NCI-H446 treated with DMSO at 0.1 percent for 48 hours (cell line): ENCODE measurements at places on chromosomes 2 and 18.

DNA sequence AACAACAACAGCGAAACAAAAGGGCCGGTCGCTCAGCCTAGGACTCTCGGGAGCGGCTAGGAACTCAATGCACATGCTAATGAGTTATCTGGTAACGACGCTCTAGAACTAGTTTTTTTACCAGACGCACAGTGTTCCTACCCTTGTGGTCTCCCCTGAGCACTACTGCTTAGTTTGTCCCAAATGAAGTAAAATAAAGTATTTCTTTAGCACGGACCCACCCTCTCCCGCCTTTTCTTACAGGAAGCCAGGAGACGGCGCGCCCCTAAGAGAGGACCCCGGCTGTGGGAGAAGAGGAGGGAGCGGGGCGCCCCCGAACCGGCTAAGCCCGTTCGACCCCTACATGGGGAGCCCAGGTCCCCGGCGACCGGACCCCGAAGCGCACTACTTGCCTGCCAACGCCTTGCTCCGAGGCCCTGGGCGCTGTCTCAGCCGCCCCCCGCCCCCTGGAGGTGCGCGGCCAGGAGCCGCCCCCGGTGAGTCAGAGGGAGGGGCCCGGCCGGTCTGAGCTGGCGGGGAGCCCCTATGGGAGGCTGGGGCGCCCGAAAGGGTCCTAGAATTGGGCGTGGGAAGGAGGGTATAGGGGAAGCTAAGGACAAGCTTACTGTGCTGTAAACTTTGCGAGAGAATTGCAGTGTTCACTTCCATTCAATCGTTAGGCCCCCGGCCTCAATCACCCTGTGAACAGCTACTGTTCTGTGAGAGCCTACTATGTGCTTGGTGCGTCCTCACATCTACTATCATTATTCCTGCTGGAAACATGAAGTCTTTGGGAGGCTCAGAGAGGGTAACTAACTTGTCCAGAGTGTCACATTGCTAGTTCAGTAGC lies 3.6 kb upstream of the CAPG start:
- no peak for DNase-seq

- no peak for DNase-seq
Observed at GRCh38 chr2:85713836-85714235, 19.7 kb downstream of the GNLY start.

DNA sequence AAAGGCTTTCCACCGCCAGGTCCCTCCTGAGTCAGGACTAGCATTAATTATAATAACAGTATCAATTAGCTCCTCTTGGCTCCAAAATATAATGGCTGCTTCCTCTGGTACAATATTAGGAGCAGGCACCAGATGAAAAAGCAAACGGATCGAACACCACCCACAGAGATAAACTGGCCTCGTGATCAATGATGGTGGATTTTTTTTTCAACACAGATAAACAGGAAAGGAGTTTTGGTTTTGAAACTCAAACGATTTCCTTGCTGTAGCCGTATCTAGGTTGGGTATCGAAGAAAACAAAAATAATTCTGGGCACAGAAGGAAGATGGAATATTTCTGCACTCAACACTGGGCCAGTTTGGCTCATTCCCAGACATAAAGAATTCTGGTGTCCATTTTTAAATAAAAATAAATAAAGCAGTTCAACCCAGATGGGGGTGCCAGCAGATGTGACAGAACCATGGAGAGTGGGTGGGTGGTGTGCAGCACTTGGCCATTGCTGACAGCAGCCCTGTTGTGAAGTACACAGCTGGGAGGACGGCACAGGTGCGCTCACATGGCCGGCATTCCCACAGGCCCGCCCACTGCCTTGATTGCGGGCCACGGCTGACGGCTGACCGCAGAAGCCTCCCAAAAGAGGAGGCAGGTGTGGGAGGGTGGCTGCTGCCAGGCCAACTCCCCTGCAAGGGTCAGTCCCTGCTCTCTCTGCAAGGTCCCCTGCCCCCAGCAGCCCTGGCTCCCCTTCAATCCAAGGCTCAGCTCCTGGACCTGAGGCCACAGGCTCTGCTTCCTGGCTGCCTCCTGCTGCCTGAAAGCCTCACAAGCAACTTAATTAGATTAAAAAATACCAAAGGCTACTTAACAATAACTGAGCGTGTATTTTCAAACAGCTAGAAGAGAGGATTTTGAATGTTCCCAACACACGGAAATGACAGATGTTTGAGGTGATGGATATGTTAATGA lies 351.9 kb upstream of the ID2 start:
- DNase-seq, result no peak

GRCh38 chr2:32732120-32732519 lies 104.3 kb downstream of the TTC27 start:
- no peak for DNase-seq

- peak; percentile 56 for DNase-seq
Observed at GRCh38 chr2:50529600-50530218, 502.2 kb downstream of the NRXN1 start.

GRCh38 chr18:12851716-12852115 lies 32.3 kb downstream of the PTPN2 start:
- no peak for DNase-seq

- DNase-seq, result no peak
Observed at GRCh38 chr2:45862843-45863242, 211.4 kb downstream of the PRKCE start.
